ENCODE measurements at places on chromosomes 3 and 15. TPM values are rescaled to one million over a fixed set of nuclear protein-coding genes. Genes with fewer than 3 reads are reported as not detected.

Gene CLRN1
- not detected for total RNA-seq

GRCh38 chr15:72339777-72340177 is 19.8 kb upstream of the CELF6 start:
- no peak for DNase-seq

Gene MKRN3
- 0.23 TPM for total RNA-seq

DNA sequence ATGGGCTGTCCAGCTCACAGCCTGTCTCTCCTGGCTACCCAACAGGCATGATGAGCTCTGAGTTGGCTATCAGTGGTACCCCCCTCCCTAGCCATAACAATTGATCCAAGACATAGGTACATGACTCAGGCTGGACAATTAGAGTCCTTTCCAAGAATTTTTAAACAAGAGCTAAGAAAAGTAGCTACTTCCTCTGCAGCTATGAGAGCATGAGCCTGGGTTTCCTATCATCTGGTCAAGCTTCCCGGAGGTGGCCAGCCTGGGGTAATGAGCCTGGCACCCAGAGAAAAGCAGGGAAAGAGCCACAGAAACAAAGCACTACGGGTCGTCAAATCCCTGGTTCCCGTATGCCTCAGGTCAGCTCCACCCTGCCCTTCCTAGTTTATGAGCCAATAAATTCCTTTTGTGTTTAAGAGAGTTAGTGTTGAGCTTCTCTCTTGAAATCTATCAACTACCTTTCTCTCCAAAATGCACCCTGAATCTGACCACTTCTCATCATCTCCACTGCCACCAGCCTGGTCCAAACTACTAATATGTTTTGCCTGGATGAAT is 2.3 kb upstream of the SLC51B start:
- peak; percentile 82 for DNase-seq

GRCh38 chr15:64548235-64548634 is 87.9 kb downstream of the ZNF609 start:
- DNase-seq = no peak

GRCh38 chr3:196081002-196081833 is 672 bp downstream of the TFRC start:
- peak; percentile 76 for DNase-seq

DNA sequence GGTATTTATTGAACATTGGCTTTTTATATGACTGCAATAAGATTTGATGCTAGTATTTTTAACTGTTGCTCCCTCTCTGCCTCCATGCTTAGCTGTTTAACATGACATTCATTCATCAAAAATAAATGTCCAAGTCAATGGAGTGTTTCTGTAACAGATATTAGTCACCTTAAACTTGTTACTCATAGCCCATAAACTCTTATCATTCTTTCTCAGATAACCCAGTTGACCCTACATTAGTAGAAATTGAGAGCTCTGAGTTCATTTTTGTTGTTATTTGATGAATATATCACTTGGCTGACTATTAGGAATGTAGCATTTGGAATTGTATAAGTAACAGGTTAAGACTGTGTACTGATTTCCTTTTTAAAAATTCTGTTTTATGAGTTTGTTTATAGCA is 201.1 kb downstream of the UBE2E2 start:
- no peak for DNase-seq

- DNase-seq = no peak
These were observed 740.5 kb downstream of the EPHA3 start for GRCh38 chr3:89847955-89848354.

GRCh38 chr3:23399221-23399620 is 196.1 kb downstream of the UBE2E2 start:
- DNase-seq = no peak

Gene NAALADL2
- 4.4 TPM for total RNA-seq

DNA sequence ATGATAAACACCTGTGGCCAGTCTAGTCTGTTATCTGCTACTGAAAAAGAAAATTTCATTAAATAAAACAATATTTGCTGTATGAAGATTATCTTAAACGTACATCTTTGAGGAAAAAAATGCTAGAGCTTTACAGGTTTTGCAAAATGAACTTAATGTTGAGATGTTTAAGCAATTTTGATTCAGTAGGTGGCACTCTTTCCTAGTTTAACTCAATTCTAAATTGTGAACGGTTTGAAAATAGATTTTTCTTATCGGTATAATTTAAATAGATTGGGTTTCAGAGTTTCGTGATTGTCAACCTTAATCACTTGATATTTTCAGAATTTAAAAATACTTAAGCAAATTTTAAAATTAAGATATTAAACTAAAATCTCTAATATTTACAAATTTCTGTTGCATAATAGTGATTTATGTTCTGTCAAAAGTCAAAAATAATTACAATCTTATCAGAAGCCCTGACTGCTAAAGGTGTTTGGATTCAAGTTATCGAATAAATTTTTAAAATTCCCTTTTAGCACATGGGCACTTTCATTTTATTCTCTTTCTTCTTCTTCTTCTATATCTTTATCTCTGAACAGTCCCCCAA is 7.0 kb upstream of the RNF111 start:
- DNase-seq = peak; percentile 55

DNA sequence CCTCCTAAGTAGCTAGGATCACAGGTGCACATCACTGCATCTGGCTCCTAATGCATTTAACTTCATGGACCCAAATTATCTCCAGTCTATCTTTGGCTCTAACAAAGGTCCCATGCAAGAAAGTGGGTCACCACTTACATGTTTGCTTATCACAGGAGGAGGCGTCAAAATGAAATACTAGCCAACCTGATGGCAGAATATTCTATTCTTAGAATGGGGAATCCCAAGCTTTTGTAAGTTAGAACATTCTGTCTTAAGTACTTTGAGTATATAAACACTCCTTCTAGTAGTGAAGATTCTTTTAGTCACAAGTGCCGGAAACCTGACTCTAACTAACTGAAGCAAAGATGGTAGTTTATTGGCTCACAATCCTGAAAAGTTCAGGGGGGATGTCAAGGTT is 72.0 kb upstream of the ADAMTS9 start:
- DNase-seq = no peak

DNA sequence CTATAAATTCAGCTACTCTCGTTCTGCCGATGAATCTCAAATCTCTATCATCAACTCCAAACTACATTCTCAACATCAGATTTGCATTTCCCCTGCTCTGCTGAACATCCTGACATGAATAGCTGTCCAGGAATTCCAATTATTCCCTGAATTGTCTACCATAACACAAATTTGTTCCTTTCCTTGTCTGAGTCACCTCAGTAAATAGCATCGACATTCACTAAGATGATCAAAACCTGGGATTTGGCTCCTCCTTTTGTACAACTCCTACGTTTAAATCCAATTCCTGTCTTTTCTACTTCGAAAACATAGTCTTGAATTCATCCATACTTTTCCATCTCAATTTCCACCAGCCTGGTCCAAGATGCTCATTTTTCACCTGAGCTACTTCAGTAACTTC is 107.0 kb downstream of the GREM1 start:
- DNase-seq = no peak

Gene LARP6
- total RNA-seq = 4.4 TPM

GRCh38 chr15:89855948-89856347 is 37.8 kb downstream of the AP3S2 start:
- no peak for DNase-seq

Gene SLC22A13
- 0.26 TPM for total RNA-seq

- no peak for DNase-seq
These were observed 32.3 kb upstream of the PTX3 start for GRCh38 chr3:157404381-157404780.

Gene FGF12
- total RNA-seq = not detected

DNA sequence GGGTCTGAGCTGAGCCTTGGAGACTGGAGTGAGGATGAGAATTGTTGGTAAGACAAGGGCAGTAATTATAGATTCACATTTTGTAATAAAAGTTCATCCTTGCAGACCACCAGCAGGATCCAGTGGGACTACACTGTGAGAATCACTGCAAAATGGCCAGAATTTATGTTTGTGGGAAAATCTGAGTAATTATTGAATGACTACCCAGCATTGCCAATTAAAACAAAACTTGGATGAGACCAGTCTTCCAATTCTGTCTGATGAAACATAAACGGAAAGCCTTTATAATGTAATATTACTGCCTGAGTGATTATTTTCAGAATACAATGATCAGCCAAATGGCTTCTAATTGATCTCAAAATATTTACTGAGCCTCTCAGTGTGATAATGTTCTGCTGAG is 323.3 kb upstream of the C2CD4B start:
- DNase-seq = no peak

DNA sequence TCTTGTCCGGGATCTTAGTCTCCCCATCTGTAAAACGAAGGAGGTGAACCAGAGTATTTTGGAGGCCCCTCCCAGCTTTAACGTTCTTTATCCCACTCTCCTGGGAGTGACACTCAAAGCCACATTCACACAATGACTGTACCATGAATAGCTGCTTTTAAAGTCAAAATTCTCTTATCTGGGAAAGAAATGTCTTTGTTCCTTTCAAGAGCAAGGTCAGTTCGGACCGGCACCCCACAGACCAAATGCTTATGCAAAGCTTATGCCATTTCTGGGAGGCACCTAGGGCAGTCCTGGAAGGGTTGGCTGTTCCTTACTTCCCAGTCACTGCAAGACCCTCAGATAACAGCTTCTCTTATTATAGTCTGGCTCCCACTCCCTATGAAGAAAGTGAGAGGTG is 53.5 kb upstream of the WNT5A start:
- DNase-seq = no peak

- DNase-seq = no peak
These were observed 62.9 kb downstream of the FNDC3B start for GRCh38 chr3:172102123-172102882.

DNA sequence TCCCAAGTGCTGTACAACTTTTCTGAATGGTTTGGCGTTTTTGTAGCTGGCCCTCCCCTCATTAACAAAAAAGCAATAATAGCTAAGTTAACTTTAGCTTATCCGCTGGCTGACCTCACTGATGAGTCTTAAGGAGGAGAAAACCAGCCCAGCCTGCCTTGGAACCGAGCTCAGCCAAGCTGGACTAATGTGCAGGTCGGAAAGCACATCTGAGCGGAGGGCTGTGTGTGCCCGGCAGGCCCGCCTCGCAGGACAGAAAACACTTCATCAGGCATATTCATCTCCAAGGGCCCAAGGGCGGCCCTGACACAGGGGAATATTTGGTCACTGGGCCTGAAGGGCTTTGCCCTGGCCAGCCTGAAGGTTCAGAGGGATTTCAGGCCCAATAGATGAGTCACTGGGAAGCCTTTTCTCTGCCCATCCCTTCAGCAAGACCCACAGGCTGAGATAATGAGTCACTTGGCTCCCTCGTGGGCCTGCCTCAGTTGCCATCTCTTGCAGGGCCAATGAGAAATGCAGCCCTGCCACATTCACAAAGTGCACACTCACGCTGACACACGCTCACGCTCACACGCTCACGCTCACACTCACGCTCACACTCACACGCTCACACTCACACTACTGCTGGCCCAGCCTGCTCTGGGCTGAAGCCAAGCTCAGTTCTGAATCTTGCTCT is 75.1 kb downstream of the SLC12A8 start:
- no peak for DNase-seq

GRCh38 chr3:52891164-52891563 is 6.2 kb downstream of the STIMATE start:
- DNase-seq = no peak

DNA sequence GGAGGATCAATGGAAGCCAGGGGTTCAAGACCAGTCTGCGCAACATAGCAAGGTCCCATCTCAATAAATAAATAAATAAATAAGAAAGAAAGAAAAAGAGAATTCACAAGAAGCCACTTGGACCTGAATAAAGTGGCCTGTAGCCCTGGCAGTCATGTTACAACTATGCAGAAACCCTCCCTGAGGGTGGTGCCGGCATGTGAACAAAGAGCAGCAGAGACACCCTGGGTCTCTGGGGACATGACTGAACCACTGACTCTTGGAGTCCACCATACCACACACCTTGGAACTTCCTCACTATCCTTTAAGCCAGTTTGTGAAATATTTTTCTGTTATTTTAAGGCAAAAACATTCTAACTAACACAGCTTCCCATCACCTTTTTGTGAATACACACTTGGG is 93.0 kb downstream of the MEIS2 start:
- DNase-seq = no peak

GRCh38 chr15:71386448-71387236 is 271.4 kb downstream of the THSD4 start:
- peak; percentile 80 for DNase-seq

- no peak for DNase-seq
These were observed 8.3 kb upstream of the THSD4 start for GRCh38 chr15:71106802-71107500.

GRCh38 chr3:197547306-197548011 is 8.3 kb downstream of the BDH1 start:
- peak; percentile 46 for DNase-seq

GRCh38 chr3:72517336-72517735 is 330.9 kb downstream of the SHQ1 start:
- no peak for DNase-seq

GRCh38 chr15:60673918-60674558 is 195.1 kb upstream of the ICE2 start:
- peak; percentile 96 for DNase-seq

DNA sequence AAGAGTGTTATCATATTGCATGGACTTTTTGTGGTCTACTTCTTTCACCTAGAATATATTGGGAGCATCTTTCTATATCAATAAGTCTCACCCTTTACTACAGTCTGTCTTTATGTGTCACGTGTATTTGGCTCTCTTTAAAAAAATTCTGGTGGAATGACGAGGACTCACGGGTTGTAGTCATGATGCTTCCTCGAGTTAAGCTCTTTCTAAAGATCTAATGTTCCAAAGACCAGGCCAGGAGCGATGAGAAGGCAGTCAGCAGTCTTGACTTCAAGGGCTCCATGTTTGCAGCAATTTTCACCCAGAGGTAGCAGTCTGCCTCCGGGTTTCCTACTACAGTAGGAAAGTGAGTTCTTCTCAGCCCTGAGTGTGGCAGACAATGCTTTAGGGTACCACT is 88.9 kb downstream of the FRMD4B start:
- DNase-seq = no peak

DNA sequence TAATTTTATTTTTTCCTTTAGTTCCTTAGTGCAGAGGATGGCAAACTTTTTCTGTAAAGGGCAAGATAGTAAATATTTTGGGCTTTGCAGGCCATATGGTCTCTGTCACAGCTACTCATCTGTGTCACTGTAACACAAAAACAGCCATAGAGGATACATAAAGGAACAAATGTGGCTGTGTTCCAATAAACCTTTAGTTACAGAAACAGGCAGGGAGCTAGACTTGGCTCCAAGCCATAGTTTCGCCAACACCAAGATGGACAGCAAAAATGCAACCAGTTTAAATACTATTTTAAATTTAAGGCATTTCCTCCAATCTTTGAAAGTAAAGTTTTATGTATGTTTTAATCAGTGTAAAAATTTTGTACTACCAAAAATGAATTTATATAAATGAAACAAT is 753.4 kb downstream of the FHIT start:
- no peak for DNase-seq

DNA sequence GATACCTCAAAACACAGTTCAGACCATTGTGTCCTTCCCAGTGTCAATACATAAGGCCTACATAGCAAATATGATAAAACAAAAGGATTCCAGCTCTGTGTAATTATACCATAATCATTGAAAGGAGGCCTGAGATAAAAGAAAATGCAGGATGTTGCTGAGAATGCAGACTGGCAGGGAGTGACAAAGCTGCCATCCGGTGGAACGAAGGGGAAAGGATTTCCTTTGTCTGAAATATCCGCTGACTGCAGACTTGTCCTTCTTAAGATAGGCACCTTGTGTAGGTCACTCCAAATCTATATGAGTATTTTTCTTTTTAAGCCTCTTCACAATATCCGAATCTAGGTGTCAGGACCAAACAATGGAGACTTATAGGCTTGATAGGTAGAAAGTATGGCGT is 108.0 kb downstream of the KCNH8 start:
- DNase-seq = no peak
